ENCODE measurements at places on chromosomes 12 and 14.

DNA sequence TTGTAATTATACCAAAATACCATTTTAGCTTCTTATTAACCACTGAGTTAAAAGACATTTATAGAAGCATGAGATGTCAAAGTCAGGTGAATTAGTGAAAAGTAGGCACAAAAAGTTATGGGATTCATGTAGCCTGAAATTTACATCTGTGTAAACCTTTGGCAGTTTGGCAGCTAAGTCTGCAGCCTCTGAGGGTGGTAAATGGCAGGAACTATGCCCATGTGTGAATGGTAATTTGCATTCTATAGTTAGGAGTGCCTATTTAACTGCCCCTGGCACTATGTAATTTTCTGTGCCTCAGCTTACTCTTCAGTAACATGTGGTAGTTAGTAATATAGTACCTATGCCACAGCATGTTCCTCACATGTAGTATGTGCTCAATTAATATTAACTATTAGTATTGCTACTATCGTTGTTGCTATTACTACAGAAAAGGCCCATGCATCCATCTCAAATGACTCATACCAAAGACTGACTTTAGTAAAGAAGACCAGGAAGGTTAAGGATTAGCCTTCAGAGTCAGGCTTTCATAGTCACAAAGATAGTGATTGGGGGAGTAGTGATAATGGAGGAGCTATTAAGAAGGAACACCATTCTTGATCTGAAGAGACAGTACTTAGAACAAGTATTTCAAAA, 258.7 kb upstream of the BTG1 start:
- DNase-seq, result no peak

GRCh38 chr14:89430391-89431236, 13.6 kb upstream of the FOXN3 start:
- DNase-seq, result no peak

- DNase-seq, result no peak
Observed at GRCh38 chr14:98544174-98544573, 727.8 kb downstream of the BCL11B start.

DNA sequence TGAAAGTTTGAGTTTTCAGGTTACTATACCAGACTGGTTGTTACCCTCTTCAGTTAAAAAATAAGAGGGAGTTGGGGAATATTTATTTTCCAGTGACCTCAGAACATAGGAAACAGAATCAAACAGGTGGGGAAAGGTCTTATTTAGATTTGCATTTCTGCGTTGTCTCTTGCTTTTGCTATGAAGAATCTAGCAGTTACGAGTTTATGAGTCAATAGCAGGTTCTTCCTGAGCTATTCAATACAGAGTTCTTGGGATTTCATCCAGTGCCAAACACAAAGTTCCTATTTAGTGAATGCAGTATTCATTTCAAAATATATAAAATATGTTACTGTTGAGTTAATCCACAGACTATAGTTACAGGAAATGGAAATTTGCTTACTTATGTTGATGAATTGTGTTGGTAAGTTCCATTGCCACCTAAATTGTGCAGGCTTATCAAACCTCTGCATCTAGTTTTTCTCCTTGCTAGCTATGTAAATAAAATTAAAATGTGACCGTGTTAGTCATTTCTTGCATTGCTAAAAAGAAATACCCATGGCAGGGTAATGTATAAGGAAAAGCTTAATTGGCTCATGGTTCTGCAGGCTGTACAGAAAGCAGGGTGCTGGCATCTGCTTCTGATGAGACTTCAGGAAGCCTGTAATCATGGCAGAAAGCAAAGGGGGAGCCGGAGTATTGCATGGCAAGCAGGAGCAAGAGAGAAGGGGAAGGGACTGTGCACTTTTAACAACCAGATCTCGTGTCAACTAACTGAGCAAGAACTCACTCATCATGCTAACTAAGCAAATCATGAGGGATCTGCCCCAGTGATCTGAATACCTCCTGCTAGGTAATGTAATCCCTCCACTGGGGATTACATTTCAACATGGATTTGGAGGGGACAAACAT, 110.2 kb downstream of the KTN1 start:
- no peak for DNase-seq

- no peak for DNase-seq
Observed at GRCh38 chr14:97120204-97120603, 323.0 kb downstream of the VRK1 start.

- DNase-seq, result peak; percentile 82
Observed at GRCh38 chr12:86264451-86265328, 8.5 kb upstream of the MGAT4C start.
